ENCODE measurements at places on chromosomes 7 and 10.
A peak's percentile ranks its signal among the peaks of the same experiment; 100 is the strongest.

GRCh38 chr7:45420843-45421495 is 153.2 kb upstream of the ADCY1 start:
- no peak overlapping the region for H3K27ac ChIP-seq
- no peaks in the 10 kb centered on the region for H3K27me3 ChIP-seq
- no peak for DNase-seq
- H3K36me3 ChIP-seq = no peaks in the 10 kb centered on the region

DNA sequence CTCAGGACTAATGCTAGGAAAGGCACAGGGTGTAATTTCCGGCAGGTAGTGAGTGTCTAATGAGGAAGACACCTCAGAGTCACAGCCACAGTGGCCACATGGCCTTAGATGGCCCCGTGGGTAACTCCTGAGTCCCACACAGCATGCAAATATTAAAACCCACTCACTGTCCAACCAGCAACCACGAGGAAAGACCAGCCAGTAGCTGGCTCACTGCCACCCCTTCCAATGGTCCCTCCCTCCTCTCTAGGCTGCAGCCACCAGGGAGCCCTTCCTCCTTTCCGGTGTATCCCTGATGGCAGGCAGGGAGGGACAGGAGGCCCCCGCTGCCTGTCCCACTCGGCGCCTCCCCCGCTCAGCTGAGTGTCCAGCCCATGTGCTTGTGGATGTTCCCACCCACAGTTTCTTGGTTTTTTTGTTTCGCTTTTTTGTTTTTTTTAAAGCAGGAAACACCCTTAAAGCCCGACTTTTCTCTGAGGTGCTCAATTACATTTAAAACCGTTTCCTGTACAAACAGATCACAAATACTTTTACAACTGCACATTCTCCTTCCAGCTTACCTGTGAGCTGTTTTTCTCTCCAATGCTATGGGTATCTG is 9.2 kb downstream of the BNIP3 start:
- H3K4me1 ChIP-seq = no peaks in the 10 kb centered on the region
- H3K4me3 ChIP-seq = no peak overlapping the region
- no peaks in the 10 kb centered on the region for H3K27me3 ChIP-seq
- no peak for DNase-seq
- no peak overlapping the region for H3K27ac ChIP-seq

GRCh38 chr7:2807845-2808772 is 36.0 kb downstream of the GNA12 start:
- no peaks in the 10 kb centered on the region for H3K27me3 ChIP-seq
- DNase-seq = no peak
- H3K36me3 ChIP-seq = no peaks in the 10 kb centered on the region
- H3K27ac ChIP-seq = no peak overlapping the region
- H3K4me1 ChIP-seq = peaks cover 14% of the 10 kb centered on the region
- H3K4me3 ChIP-seq = no peak overlapping the region

- no peak for DNase-seq
- no peak overlapping the region for H3K4me3 ChIP-seq
- no peaks in the 10 kb centered on the region for H3K4me1 ChIP-seq
- no peaks in the 10 kb centered on the region for H3K27me3 ChIP-seq
- H3K27ac ChIP-seq = no peak overlapping the region
Observed at GRCh38 chr10:87702973-87703294, 43.3 kb downstream of the PAPSS2 start.

DNA sequence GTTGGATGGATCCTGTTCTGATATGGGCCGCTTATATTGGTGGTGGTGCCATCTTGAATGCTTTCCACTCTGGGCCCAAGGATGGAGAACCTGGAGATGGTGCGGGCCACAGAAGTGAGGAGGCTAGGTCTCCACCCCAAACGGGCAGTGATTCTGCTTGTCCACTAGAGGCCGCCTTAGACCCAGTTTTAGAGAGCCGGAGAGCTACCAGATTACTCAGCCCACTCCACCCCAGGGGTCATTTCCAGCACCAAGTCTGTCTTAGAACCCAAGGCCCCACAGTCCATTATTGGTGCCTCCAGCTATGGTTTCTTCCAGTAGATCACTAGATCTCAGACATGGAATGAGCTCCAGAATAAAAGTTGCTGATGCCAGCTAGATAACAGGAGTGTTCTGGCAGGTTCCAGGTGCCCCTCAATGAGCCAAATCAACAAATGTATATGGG is 11.8 kb upstream of the CAMK2G start:
- no peak overlapping the region for H3K4me3 ChIP-seq
- no peaks in the 10 kb centered on the region for H3K4me1 ChIP-seq
- no peaks in the 10 kb centered on the region for H3K27me3 ChIP-seq
- H3K27ac ChIP-seq = no peak overlapping the region
- no peak for DNase-seq
- H3K36me3 ChIP-seq = no peaks in the 10 kb centered on the region

- no peaks in the 10 kb centered on the region for H3K36me3 ChIP-seq
- H3K27me3 ChIP-seq = peaks cover 91% of the 10 kb centered on the region
- peaks cover 1% of the 10 kb centered on the region for H3K4me1 ChIP-seq
- DNase-seq = no peak
- H3K4me3 ChIP-seq = no peak overlapping the region
Observed at GRCh38 chr10:23200997-23201652, 9.0 kb downstream of the PTF1A start.

DNA sequence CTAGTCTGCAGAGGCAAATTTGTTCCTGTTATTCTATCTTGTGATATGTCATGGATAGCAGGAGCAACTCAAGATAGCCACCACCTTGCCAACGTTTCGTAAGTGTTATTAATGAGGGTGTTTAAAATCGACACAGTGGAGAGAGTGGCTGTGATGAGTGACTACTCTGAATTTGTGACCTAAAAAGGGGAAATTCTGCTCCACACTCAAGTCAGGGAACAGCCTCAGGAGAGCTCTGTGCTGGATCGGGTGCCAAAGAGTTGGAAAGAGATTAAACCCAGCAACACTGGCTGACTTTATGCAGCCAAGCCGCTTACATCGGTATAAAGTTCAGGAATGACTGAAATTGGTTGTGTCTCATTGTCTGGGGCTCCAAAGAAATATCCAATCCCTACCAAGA is 9.5 kb downstream of the TACC2 start:
- no peak overlapping the region for H3K4me3 ChIP-seq
- no peaks in the 10 kb centered on the region for H3K36me3 ChIP-seq

GRCh38 chr7:136947347-136947746 is 78.9 kb downstream of the CHRM2 start:
- no peak for DNase-seq
- no peak overlapping the region for H3K4me3 ChIP-seq
- no peak overlapping the region for H3K27ac ChIP-seq
- H3K4me1 ChIP-seq = no peaks in the 10 kb centered on the region
- no peaks in the 10 kb centered on the region for H3K27me3 ChIP-seq
- H3K36me3 ChIP-seq = no peaks in the 10 kb centered on the region

GRCh38 chr7:150852371-150852905 is at the start of gene AOC1:
AOC1 (plus strand) TSS chr7:150852517; CDS start chr7:150856471, 3,954 bp downstream.
- H3K4me3 ChIP-seq = no peak within 1 kb of the TSS
- H3K27ac ChIP-seq = no peak within 1 kb of the TSS
- H3K4me1 ChIP-seq = 0 out of 2 replicates have a peak, but pooled peaks cover 1% of the 10 kb centered on the region
- no peaks in the 10 kb centered on the region for H3K27me3 ChIP-seq
- H3K36me3 ChIP-seq = no peaks in the 10 kb centered on the region
- no peak for DNase-seq

- H3K4me3 ChIP-seq = peak within 1 kb of the TSS; percentile 44
- no peaks in the 10 kb centered on the region for H3K36me3 ChIP-seq
- H3K27me3 ChIP-seq = no peaks in the 10 kb centered on the region
- DNase-seq = no peak
Observed at GRCh38 chr7:150322833-150323681, at the start of the genes ACTR3C and LRRC61. ACTR3C (minus strand) TSS chr7:150323545; CDS start chr7:150295296, 28,249 bp downstream. LRRC61 (plus strand) TSS chr7:150323355; CDS start chr7:150336862, 13,507 bp downstream.

DNA sequence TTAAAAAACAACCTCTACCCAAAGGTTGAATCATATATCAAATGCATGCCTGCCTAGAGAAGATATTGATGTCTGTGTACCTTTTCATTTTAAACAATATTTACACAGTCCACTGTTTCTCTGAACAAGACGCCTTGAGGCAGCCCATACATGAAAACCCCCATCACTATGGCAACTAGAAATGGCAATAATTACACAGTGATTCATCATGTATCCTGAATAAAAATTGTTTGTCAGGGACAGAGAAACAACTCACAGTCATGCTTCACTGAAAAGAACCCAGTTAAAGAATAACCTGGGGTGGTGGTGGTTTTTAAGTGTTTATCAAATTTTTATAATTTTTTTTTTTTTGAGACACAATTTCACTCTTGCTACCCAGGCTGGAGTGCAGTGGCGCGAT is 19.7 kb downstream of the DNAJC12 start:
- no peak overlapping the region for H3K27ac ChIP-seq
- no peaks in the 10 kb centered on the region for H3K4me1 ChIP-seq
- H3K36me3 ChIP-seq = no peaks in the 10 kb centered on the region
- H3K4me3 ChIP-seq = no peak overlapping the region
- no peak for DNase-seq

- no peaks in the 10 kb centered on the region for H3K4me1 ChIP-seq
- H3K27ac ChIP-seq = no peak overlapping the region
- H3K4me3 ChIP-seq = no peak overlapping the region
- H3K27me3 ChIP-seq = no peaks in the 10 kb centered on the region
- DNase-seq = no peak
Observed at GRCh38 chr7:100095704-100096103, 5.5 kb downstream of the MCM7 start.
